Activated naive CD4-positive, alpha-beta T cell treated with anti-CD3 and anti-CD28 coated beads for 36 hours (primary cell): ENCODE measurements at places on chromosomes 13 and 19. TPM values are rescaled to one million over a fixed set of nuclear protein-coding genes. Genes with fewer than 3 reads are reported as not detected.

DNA sequence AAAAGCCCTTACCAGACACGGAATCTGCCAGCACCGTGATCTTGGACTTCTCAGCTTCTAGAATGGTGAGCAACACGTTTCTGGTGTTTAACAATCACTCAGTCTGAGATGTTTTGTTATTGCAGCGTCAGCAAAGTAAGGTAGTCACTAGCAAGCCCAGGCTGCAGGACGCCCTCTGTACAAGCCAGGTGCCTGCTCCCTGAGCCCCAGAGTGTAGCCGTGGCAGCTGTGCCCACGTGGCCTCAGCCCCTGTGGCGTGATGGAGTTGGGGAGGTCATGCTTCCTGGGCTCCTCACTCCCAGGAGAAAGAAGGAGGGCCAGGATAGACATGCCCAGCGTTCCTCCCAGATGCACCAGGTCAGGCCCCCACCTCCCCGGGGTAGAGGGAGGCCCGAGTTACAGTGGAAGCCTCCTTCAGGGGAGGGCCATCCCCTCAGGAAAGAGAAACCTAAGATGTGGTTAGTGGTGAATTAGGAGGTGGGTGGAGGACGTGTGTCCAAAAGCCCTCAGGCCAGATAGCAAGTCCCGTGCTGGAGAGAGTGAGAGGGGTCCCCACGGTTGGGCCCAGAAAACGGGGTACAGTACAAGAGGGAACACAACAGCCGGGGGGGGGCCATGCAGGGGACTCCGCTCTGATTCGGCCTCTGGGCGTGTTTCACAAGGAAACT lies 169.6 kb upstream of the SOX1 start:
- DNase-seq, result no peak

The IZUMO2 gene
- total RNA-seq, result not detected

DNA sequence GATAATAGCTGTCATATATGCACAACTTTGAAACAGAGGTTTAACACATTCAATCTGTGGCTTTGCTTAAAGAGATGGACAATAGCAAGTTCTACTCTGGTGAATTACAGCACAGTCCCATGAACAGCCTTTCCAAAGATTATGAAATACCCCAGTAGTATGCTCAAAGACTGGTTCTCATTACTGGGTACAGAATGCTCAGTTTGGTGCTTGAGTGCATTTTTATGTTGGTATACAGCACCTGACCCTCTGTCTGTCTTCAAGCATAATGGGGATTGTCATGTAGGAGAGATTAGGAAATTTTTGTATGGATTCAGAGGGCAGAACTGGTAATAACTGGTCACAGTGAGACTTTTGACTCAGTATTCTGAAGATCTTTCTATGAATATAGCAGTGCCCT lies 7.6 kb downstream of the LMO7 start:
- no peak for DNase-seq

The FUT6 gene
- total RNA-seq, result not detected

- no peak for DNase-seq
These were observed 258.9 kb downstream of the PCDH20 start for GRCh38 chr13:61156753-61157152.

GRCh38 chr13:112443995-112444311 lies 67.8 kb downstream of the SPACA7 start:
- DNase-seq, result peak; percentile 78
